H1 (cell line): ENCODE measurements at places on chromosomes 4 and X. TPM values are rescaled to one million over a fixed set of nuclear protein-coding genes. Genes with fewer than 3 reads are reported as not detected.

GAGE13 gene
- not detected in 2 replicates for total RNA-seq

DNA sequence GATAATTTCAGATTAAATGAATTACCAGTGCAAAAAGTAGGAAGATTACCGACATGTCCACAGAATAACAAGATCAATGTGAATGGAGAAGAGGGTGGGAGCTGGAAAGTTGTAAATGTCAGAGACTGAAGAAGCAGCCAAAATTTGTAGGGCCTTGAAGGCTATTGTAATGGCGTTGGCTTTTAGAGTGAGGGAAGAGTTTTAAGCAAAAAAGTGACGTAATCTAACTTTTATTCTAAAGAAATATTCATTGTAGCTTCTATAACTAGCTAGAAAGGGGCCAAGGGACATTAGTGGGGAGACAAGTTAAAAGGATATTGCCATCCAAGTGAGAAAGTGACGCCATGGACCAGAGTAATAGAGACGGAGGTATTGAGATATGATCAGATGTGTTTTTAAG lies 63.3 kb upstream of the PCDH7 start:
- no peaks in the 10 kb centered on the region for H3K36me3 ChIP-seq
- no peaks in the 10 kb centered on the region for H3K27me3 ChIP-seq
- H3K27ac ChIP-seq = no peak overlapping the region
- DNase-seq = no peak
- H3K4me3 ChIP-seq = no peak overlapping the region

- no peak overlapping the region for H3K27ac ChIP-seq
- H3K4me1 ChIP-seq = no peaks in the 10 kb centered on the region
- no peak for DNase-seq
These were observed 342.6 kb downstream of the GPM6A start for GRCh38 chr4:175469514-175469913.

NAT8L gene
- total RNA-seq = 10.8 and 11.5 TPM in 2 replicates

GRCh38 chrX:144295921-144296320 lies 412.1 kb downstream of the UBE2NL start:
- no peaks in the 10 kb centered on the region for H3K27me3 ChIP-seq
- no peak overlapping the region for H3K4me3 ChIP-seq
- no peaks in the 10 kb centered on the region for H3K36me3 ChIP-seq
- no peak overlapping the region for H3K27ac ChIP-seq
- no peaks in the 10 kb centered on the region for H3K4me1 ChIP-seq

DNA sequence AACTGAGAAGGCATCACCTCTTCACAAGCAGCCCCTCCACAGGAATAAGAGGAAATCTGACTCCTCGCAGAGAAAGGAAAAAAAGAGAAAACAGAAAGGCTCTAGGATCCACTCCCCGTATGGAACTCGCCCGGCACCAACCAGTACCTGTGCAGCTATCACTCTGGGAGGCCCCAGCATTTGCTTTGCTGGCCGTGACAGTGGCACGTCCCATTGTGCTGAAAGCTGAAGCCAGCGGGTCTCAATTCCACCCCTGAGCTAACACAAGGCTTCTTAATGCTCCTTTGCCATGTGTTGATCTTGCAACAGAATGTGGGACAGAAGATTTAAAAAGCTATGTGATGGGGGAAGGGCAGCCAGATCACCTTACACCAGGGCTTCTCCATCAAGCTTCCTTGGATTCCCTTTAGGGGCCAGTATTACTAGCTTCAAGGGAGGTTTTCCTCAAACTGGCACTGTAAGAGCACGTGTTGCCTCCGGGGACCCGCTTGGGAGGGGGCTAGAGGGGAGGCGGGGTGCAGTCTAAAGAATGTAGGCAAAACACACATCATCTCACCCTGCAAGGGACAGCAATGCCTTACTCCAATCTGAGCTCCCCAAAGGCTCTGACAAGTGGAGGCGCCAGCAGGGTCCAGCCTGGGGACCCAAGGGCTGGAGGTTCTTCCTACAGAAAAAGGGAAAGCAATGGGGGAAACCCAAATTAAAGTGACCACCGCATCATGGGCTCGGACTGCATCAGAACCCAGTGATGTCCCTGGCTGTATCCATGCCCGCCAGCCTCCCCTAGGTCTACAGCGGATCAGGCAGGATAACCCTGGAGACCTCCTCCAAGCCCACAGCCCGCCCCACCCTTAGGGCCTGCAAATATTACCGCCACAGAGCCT lies 1.2 kb downstream of the USP46 start:
- H3K36me3 ChIP-seq = no peaks in the 10 kb centered on the region
- no peaks in the 10 kb centered on the region for H3K27me3 ChIP-seq
- peak overlapping the region; percentile 63 for H3K27ac ChIP-seq
- H3K4me1 ChIP-seq = peaks cover 7% of the 10 kb centered on the region
- H3K4me3 ChIP-seq = peak overlapping the region; percentile 80

SFRP2 gene
- 342 and 354 TPM in 2 replicates for total RNA-seq

DNA sequence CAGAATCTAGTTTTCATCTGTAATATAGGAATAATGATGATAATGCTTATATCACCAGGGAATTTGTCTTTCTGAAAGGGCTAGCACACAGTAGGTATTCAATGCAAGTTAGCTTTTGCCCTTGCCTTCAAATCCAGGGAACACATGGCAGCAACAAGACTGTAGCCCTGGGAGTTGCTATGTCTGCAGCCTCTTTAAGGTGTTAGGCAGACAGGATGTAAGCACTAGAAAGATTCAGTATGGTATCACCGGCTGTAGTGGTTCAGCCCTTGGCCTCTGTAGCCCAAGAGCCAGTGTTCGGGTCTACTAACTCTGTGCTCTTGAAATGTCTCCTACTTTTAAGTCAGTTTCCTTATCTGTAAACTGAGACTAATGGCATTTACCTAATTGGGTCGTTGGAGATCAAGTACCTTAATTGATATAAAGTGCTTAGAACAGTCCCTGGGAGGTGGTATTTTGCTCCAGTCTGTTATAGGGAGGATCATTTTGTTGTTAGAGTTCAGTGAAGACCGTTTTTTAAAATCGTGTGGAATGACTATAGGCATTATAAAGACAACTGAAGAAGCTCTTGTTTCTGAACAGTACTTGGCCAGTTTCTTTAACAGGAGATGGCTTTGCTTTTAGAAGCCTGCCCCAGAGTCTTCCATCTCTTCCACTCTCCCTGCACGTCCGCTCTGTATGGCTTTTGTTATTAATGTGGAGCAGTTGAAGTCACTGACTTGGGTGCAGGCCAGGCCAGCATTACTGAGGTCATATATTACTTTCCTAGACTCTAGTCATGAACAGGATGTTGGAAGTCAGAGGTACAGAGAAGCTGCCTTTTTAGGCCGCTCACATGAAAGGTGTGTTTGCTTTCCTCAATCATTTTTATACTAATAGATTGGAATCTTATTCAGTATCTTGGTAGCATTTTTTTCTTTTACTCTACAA lies 44.8 kb downstream of the GAB1 start:
- H3K4me3 ChIP-seq = no peak overlapping the region
- no peak overlapping the region for H3K27ac ChIP-seq
- H3K4me1 ChIP-seq = peaks cover 15% of the 10 kb centered on the region; the same call in 1 of the 2 replicates

CFP gene
- 2.2 and 2.4 TPM in 2 replicates for total RNA-seq

DNA sequence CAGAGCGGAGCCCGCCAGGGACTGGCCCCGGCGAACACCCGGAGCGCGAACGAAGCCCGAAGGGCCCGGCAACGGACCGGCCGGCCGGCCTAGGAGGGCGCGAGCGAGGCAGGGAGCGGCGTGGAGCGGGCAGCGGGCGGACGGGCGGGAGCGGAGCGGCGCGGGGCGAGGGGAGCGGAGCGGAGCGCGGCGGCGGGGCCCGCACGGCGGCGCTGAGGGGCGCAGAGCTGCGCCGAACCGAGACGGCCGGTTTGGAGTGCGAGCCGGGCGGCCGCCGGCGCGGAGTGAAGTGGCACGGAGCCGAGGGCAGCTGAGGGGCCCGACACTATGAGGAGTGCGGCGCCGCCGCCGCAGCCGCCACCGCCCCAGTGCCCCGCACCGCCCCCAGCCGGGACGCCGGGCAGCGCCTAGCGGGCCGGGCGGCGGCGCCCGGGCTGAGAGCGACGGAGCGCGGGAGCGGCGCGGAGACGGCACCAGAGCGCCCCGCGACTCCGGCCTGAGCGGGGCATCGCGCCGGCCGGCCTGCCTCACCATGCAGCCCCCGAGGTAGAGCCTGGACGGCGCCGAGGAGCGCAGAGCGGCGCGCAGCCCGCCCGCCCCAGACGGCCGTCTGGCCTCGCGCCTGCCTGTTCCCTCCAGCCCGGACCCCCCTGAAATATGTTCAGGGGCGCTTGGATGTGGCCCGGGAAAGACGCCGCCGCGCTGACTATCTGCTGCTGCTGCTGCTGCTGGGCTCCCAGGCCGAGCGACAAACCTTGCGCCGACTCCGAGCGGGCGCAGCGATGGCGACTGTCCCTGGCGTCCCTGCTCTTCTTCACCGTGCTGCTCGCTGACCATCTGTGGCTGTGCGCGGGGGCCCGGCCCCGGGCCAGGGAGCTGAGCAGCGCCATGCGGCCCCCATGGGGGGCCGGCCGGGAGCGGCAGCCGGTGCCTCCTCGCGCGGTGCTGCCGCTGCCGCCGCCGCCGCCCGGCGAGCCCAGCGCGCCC lies 793 bp downstream of the NALF2 start:
- H3K4me3 ChIP-seq = peak overlapping the region; percentile 79
- peaks cover 3% of the 10 kb centered on the region for H3K27me3 ChIP-seq
- no peak for DNase-seq
- H3K36me3 ChIP-seq = no peaks in the 10 kb centered on the region
- no peak overlapping the region; the same call in 1 of the 2 replicates for H3K27ac ChIP-seq
